ENCODE measurements at places on chromosomes 11 and 22.

DNA sequence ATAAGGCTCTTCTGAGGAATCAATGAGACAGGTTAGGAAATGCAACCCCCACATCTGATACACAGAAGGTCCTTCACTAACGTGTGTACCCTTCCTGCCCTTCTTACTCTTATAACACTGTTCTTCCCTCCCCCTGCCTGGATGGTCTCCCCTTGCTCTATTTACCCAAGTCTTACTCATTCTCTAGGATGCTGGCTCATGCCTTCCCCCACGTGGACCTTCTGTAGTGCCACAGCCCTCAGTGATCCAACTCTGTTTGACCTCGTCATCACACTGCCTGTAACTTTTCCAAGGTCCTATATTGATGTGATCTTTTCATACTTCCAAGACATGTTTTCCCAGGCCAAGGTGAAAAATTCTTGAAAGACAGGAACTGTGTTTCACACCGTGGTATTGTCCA is 79.8 kb downstream of the C11orf58 start:
- no peak for DNase-seq

DNA sequence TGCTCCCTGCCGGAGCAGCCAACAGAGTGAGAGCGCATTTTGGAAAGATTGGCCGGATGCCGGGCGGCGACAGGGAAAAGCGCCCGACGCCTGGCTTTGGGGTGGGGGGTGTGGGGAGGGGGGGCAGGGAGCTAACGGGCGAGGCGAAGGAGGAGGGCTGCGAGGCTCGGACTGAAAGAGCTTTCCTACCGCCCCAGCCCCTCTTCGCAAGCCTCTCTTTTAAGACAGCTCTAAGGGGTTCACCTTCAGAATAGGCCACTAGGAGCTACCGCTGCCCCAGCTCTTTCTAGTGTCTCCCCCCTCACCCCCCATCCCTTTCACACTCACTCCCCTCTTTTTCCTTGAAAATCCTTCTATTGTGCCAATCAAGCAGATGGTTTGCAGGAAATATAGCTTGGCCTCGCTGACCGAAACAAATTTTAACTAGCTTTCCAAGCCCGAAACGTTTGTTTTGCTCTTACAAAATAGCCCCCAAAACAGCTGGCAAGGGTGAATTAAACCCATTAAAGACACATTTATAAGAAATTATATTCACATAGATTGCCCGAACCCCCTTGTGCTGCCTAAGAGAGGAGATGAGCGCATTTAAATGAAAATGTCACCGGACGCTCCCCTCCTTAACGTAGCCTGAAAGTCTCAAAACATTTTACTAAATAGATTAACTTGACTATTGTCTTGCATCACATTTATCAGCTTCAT is 3.7 kb upstream of the DBX1 start:
- no peak for DNase-seq

DNA sequence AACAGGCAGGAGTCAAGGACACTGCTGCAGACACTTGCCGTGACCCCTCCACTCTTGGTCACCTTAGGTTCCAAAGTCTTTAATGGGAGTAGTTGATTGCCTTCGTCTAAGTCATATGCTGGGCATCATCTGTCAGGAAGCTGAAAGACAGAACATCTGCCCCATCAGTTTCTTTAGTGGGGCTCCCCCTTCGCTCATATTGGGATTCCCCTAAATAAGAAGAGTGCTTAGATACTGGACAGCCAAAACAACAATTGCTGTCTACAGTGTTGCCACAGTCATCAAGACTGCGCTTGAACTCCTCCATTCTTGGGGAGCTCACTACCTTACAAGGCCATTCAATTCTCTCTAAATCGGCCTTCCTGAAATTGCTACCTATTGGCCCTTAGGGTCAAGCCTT is 58.5 kb downstream of the UBASH3B start:
- no peak for DNase-seq

DNA sequence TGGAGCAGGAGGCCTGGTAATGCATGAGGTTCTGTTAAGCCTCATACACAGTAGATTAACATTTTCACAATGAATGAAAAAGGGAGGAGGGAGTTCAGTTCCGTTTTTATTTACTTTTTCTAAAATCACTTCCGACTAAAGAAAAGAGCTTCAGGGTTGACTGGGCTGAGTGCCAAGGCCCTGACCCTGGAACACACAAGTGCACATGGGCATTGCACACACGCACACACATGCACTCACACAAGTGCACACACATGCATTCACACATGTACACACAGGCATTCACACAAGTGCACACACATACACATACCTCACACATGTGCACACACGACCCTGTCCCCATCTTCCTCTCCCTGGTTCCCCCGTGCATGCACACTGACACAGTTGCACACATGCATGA is 303.3 kb downstream of the BRD1 start:
- no peak for DNase-seq

All from fibroblast of the conjunctiva (primary cell).